ENCODE measurements at places on chromosomes 6 and 20.

DNA sequence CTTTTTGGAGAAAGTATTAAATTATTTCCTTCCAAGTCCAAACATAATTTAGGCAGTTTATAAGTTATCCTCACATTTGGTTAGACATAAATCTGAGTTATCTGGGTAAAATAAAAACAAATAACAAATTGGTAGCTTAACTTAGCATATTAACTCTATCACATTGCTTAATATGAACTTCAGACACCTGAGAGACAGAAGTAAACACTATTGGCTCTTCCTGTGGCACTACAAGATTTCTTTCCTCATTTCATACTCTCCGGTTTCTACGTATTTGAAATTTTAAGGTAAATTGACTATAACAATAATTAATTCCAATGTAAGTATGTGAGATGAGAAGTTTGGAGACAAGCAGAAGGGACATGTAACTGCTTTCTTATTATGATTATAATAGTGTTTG is 106.8 kb downstream of the TRMT11 start:
- no peak for DNase-seq

DNA sequence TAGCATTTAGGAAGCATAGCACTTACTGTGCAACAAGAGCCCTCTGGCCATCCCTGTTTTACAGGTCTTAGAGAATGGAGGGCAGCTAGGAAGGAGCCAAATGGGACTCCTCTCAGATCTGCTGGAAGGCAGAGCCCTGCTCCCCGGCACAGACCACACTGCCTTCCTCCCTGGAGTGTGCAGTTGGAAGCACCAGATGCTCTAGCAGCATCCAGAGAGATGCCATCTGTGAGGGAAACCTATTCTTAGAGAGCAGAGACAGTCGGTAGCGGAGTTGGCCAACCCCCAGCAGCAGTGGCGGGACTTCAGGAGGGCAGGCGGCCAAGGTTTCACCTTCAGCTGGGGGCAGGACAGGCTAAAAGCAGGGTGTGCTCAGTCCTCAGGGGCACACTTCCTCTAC is 16.7 kb upstream of the E2F1 start:
- DNase-seq: no peak

DNA sequence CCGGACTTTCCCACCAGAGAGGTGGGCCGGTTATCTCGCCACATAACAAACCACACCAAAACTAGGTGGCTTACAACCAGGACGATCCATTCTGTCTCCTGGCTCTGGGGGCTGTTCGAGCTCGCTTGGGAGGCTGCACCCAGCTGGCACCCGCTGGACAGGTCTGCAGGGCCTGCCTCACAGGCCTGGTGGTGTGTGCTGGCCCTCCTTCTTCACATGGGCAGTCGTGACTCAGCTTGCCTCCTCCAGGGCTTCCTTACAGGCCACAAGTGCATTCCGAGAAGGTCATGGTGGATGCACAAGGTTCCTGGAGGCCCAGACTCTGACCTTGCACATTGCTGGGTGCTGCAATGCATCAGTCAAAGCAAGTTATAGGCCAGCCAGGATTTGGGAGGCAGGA is 34.2 kb downstream of the FOXF2 start:
- DNase-seq: no peak

DNA sequence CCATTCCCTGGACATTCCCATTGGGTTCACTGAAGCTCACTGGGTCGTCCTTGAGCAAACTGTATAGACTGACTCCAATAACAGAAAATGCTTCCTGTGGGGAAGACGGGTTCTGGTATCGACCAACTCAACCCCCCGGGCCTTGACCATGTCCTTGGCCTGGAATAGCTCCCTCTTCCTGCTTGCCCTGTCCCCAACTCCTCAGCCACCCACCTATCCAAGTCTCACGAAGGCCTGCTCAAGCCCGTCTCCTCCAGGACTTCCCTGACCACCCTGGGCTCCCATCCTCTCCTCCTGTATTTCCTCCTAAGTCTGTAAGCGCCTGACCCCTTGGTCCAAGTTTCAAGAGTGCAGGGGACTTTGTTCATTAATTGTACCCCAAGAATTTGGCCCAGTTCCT is 2.8 kb upstream of the HMGA1 start:
- no peak for DNase-seq

DNA sequence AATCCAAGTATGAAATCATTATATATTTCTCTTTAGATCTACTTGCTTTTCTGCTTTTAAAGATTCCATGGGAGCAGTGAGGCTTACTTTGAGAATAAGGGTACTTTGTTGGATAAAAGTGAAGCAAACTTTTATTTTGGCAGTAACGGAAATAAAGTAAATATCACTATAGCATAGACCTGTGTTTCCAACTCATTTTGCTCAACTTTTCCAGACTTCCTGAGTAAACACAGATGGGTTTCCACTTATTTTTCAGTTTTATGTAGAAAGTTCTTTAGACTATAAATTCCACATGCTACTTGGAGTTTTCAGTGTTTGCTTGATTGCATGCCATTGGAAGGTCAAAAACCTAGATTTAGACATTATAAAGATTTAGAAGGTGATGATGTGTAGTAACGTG is 6.2 kb downstream of the STX16 start:
- DNase-seq: no peak

DNA sequence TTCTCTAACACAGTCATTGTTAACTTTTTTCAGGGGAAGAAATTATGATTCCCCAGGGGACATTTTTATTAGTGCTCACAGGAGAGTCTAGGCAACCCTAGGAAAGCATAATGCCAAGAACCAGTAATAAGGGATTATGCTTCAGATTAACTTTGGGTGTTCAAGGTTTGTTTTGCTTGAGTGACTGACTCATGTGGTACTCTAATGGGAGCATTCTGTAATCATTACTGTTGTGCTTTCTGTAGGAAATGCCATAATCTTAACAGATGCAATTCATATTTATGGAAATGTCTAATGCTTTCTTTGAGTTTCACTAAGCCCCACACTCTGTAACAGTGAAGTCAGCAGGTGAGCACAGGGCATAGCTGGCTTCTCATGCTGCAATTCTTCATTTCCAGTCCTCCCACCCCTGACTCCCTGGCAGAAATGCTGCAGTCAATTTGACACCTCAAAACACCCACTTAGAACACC is 263.4 kb upstream of the MAN1A1 start:
- no peak for DNase-seq

Data from hematopoietic multipotent progenitor cell treated with erythropoietin and hydrocortisone succinate and interleukin-3 and kit ligand, for 4 days (in vitro differentiated cells).